ENCODE measurements at places on chromosomes 1 and 21.
A peak's percentile ranks its signal among the peaks of the same experiment; 100 is the strongest.

- DNase-seq, result no peak
Measured at GRCh38 chr1:118481126-118481525, 296.1 kb upstream of the SPAG17 start.

DNA sequence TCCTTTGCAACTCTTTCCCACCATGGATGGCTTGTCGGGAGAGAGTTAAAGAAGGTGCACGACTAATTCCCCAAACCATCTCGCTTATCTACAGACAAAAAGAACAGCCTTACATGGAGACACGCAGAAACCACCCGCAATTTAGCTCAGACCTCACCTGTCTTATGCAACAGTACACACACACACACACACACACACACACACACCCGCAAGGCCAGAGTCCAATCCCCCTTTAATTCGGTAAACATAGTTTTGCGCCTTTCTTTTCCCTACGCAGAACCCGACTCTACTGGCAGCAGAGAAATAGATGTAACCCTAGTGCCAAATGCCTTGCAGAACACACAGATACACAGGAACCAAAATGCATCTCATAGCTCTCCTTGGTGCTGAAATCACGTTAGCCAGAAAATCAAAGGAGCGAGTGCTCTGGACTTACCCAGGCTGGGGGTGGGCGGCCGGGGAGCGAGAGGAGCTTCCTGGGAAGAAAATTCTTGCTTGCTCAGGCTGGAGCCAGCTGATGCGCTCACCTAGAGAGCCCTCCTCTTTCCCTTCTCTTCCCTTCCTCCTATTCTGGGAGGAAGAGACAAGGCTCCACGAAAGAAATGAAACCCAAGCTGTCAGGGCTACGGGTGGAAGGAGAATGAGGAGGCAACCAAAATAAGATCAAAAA is 470 bp downstream of the TNR start:
- no peak for DNase-seq

DNA sequence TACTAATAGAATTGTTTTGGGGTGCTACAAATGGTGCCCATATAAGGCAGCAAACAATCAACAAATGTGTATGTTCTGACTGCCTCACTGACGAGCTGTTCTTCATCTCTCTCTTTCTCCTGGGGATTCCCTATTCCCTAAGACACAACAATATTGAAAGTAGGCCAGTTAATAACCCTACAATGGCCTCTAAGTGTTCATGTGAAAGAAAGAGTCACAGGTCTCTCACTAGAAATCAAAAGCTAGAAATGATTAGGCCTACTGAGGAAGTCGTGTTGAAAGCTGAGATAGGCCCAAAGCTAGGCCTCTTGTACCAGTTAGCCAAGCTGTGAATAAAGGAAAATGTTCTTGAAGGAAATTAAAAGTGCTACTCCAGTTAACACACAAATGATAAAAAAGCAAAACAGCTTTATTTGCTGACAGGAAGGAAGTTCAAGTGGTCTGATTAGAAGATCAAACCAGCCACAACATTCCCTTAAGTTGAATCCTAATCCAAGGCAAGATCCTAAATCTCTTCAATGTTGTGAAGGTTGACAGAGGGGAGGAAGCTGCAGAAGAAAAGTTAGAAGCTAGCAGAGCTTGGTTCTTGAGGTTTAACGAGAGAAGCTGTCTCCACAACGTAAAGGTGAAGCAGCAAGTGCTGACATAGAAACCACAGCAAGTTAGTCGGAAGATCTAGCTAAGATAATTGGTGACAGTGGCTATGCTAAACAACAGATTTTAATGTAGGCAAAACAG is 26.3 kb downstream of the ATP2B4 start:
- DNase-seq, result no peak

GRCh38 chr1:223665592-223666312 is at the start of gene CAPN8:
Gene CAPN8, minus strand, starts transcription at chr1:223665701. Its CDS starts 55 bp downstream, at chr1:223665646.
- no peak for DNase-seq

- DNase-seq, result no peak
Measured at GRCh38 chr1:205188098-205188497, 23.4 kb downstream of the DSTYK start.

- DNase-seq, result no peak
Measured at GRCh38 chr21:21458124-21458631, 460.0 kb downstream of the NCAM2 start.

DNA sequence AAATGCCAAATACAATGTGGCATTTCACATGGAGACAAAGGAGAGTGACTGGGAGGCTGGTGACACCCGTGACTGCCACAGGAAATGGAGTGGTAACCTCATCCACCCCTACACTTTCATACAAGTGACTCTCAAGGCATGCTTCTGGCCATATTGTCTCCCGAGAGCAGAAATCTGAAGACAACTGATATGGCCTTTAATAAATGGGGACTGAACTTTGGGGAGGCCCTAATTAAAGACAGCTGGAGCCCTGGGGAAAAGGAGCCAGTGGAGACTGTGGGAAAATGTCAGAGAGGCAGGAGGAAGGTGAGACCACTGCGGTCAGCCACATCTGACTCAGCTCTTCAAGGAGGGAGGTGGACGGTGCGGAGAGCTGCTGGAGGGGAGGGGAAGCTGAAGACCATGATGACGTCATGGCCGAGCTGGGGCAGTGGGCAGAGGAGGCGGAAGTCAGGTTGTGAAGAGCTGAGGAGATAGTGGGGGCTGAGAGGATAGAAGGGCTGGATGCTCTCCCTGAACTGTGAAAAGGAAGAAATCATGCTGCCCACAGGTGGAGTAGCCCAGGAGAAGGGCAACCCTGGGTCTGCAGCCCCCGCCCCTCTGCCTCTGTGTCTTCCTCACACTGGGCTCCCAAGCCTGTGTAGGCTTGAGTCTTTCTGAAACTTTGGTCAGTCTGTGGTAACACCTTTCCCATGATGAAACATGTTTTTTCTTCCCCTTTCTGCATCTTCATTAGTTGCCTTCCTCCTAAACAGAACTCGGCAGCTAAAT is 14.0 kb upstream of the NCF2 start:
- no peak for DNase-seq

- DNase-seq, result no peak
Measured at GRCh38 chr1:111961016-111961415, 28.5 kb downstream of the KCND3 start.

GRCh38 chr1:99227056-99227897 is 37.0 kb upstream of the PLPPR4 start:
- DNase-seq, result no peak

- no peak for DNase-seq
Measured at GRCh38 chr1:218480137-218480536, 135.0 kb downstream of the TGFB2 start.

DNA sequence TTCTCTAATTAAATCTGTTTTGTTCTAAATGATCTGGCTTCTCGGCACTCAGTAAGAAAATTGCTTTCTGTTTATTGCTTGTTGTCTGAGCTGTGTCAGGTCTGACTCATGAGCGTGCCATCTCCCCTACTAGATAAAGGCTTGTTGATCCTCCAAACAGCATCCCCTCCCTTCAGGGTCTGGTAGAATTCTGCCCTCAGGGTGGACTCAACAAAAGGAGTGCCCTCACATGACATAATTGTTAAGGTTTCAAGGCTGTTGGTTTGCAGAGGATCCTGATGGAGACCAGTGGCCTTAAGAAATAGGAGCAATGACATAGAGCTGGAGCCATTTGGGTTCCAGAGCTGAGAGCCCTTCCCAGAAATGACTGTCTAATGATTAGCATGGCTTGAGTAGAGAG is 36.0 kb upstream of the ATP2B4 start:
- DNase-seq, result no peak

DNA sequence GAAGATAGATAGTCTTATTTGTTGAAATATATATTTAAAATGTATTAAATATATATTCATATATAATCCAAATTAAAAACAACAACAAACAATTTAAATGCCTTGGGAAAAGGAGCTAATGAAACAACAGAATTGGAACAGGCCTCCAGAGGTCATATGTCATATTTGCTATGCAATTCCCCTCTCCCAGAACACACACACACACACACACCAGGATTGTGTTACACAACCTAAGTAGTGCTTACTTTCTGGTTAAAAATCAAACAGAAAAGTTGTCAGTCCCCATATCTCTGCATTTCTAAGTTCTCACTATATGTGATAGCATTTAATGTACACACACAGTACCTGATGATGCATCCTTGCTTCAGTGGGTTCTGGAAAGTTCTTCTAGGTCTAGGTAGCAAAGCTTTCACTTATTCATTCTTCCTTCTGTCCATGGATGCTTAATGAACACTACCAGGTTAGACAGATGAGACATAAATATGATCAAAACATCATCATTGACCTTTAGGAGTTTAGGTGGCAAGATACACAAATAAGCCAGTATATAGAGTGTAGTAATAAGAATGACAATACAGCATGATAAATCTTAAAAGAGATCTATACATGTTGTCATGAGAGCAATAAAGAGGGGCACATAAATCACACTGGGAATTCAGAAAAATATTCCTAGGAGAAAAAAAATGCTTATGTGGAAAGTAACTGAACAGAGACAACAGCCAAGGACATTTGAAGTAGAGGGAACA is 662.8 kb downstream of the PTPRC start:
- DNase-seq, result no peak

- DNase-seq, result no peak
Measured at GRCh38 chr1:26831546-26832248, 5.2 kb downstream of the ZDHHC18 start.

DNA sequence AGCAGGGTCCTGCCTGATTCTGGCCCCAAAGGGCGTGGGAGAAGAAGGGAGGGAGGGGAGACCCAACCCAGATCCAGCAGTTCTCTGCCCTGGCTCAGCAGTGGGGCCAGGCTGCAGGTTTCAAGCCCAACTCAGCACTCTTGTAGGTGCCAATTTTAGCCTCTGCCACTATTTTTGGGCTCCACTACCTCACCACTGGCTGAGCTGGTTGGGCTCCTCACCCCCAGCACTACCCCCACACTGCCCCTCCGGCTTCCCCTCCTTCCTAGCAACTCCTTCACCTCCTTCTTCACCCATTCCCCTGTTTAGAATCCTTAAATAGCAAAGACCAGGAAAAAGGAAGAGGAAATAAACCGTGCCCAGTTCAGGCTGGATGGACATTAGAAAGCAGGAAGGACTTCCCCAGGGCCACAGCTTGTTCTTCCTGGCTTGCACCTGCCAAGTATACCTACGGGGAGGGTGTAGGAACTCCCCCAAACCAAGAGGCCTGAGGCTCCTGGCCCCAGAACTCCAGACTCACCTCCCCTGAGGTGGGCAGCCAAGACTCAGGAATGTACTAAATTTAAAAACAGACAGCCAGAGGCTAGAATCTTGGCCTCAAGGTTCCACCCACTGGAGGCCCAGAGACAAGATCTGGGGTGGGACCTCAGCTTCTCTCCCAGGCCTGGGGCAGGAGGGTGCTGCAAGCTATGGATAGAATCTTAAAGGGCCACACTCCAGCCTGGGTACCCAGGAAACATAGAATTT is 1.4 kb upstream of the ARHGEF2 start:
- no peak for DNase-seq

DNA sequence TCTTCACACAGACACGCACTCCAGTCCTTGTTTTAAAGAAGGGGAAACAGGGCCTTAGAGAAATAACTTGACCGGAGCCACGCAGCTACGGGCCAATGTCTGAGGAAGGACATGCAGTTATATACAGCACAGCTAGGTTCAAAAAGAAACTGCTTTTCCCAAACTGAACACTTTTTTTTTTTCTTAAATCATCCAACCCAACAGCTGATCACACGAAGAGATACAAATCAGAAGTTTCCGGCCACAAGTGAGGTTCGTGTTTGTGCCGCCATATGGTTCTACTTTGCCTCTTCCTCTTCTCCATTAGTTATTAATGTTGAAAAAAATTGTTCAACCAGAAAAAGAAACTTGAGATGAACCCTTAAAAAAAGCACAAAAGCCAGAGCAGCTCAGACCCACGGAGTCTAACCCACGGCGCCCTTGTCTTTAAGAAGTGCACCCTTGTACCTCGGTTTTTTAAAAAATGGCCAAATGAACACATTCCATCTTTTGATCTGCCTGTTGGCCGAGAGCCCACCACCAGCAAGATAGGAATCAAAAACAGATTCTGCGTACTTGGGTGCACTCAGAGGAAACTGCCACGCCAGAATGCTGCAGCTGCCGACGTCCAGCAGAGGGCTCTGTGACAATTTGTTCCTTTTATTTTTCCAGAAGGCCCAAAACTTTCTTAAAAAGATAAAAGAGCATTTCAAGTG is 78.9 kb downstream of the SLC66A1 start:
- peak; percentile 51 for DNase-seq

Measured in stimulated activated CD4-positive, alpha-beta T cell treated with anti-CD3 and anti-CD28 coated beads, Interleukin-4, amount 100 ng/mL, for 48 hours (primary cell).